ENCODE measurements at places on chromosomes 1 and 21.

DNA sequence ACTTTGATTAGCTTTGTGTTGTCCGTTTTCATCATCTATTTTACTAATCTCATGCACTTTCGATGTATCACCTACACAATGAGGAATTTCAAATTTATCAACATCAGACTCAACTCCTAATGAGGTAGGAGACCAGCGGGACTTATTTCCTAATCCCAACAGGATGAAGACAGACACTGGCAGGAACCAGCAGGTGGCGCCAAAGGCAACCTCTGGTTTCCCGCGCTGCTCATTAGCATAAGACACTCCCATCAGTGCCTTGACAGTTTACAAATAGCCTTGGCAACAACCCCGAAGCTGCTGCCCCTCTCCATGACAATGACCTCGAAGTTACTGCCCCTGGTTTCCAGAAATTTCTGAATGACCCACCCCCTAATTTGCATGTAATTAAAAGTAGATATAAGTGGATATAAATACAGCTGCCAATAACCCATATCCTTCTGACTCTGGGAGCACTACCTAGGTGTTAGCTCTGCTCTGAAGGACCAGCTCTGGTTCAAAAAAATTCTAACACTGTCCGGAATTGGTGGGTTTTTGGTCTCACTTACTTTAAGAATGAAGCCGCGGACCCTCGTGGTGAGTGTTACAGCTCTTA lies 974.8 kb downstream of the ADGRL2 start:
- DNase-seq = no peak

- no peak for DNase-seq
Observed at GRCh38 chr1:11413986-11414391, 65.0 kb upstream of the DISP3 start.

DNA sequence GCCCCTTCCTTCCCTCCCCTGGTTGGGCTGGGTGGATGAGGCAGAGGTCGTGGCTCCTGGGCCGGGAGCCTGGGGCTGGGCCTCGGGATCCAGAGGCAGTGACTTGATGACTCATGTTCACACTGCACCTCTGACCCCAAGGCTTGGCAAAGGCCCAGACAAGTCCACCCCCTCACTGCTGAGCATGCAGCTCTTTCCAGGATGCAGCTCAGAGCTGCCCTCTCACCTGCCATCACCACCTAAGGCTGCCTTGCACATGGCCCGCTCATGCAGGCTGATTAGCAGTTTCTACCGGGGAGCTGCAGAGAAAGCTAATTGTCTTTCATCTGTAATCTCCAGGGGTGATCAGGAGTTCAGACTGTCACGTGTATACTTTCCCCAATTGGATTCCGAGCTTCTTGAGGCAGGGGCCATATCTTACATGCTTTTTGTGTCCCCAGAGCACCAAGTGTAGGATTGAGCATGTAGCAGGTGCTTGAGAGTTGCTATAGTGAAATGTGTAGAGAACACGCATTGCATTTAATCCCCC lies 62.1 kb downstream of the LRRN2 start:
- DNase-seq = peak; percentile 23

- peak; percentile 76 for DNase-seq
Observed at GRCh38 chr1:118290046-118290445, 105.0 kb upstream of the SPAG17 start.

GRCh38 chr1:7128293-7128692 lies 343.0 kb downstream of the CAMTA1 start:
- no peak for DNase-seq

- no peak for DNase-seq
Observed at GRCh38 chr1:237590386-237590785, 300.3 kb downstream of the ZP4 start.

DNA sequence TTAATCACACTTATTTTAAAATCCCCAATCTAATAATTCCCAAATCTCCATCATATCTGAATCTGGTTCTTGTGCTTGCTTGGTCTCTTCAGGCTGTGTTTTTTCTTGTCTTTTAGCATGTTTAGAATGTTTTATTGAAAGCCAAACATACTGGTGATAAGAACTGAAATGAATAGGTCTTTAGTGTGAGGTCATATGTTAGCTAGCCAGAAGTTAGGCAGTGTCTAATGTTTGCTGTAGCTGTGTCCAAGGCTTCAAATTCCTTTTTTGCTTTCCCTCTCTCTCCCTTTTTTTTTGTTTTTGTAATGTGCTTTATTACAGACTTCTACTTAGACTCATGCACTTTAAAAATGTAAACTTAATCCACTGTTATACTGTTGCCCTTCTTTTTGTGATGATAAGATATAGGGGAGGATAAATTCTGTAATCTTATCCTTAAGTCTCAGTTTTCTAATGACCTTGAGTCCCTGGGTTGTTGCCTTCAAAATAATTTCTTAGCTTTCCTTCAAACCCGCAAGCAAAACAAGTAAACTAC lies 725.1 kb downstream of the BRINP3 start:
- peak; percentile 32 for DNase-seq

GRCh38 chr1:42442662-42443061 lies 13.2 kb downstream of the ZMYND12 start:
- no peak for DNase-seq

DNA sequence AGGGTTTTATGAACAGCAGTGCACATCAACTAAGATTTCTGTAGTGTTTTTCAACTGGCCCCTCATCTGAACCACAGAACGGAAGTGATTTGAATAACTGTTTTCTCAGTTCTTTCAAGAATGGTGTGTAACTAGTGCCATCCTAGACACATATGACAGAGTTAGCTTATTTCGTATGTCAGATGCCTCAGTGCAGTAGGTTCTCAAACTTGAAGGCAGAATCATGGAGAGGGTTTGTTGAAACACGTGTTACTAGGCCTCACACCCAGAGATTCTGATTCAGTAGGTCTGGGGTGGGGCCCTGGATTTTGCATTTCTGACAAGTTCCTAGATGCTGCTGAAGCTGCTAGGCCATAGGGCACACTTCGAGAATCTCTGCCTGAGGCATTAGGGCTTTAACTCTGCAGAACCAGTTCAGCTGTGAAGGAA lies 49.0 kb downstream of the SCCPDH start:
- DNase-seq = no peak

Measured in muscle of leg (tissue), 16 donors.